Vagina (tissue), 2 donors: ENCODE measurements at places on chromosomes 6 and 20.

DNA sequence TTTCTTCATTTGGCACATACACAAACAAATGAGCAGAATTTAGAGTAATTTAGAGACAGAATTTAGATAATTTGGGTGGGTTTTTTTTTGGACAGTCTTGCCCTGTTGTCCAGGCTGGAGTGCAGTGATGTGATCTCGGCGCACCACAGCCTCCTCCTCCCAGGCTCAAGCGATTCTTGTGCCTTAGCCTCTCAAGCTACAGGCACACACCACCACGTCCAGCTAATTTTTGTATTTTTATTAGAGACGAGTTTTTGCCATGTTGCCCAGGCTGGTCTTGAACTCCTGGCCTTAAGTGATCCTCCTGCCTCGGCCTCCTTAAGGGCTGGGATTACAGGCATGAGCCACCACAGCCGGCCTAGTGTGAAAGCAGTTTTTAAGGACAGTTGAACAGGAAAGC is 127.8 kb downstream of the MTHFD1L start:
- DNase-seq, result peak; percentile 16

- DNase-seq, result no peak
Observed at GRCh38 chr6:16804546-16805242, 43.4 kb upstream of the ATXN1 start.

- no peak for DNase-seq
Observed at GRCh38 chr20:48230216-48230615, 444.9 kb upstream of the SULF2 start.

DNA sequence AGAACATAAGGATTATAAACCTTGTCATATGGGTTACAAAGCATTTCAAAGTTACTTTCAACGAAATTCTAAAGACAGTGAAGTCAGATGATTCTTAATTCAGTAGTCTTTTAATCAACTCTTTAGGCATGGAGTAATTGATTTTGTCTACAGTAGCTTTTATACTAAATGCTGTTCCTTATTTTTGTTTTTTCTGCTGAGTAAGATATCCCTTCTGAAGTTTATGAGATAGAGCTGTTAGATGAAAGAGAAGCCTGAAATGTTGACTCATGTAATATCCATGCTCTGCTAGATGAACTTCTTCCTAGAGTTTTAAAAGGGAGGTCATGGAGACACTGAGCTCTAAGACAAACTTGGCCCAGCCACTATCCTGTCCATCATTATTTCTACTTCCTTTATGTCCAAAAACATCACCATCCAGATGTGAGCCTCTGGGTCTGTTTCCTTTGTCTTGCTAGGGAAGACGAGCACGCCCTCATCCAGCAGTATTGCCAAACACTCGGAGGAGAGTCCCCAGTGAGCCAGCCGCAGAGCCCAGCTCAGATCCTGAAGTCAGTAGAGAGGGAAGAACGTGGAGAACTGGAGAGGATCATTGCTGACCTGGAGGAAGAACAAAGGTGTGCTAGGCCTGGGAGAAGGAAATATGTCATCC is 550.3 kb downstream of the UTRN start:
- no peak for DNase-seq

GRCh38 chr6:19035461-19036195 is 648.5 kb downstream of the RNF144B start:
- no peak for DNase-seq

DNA sequence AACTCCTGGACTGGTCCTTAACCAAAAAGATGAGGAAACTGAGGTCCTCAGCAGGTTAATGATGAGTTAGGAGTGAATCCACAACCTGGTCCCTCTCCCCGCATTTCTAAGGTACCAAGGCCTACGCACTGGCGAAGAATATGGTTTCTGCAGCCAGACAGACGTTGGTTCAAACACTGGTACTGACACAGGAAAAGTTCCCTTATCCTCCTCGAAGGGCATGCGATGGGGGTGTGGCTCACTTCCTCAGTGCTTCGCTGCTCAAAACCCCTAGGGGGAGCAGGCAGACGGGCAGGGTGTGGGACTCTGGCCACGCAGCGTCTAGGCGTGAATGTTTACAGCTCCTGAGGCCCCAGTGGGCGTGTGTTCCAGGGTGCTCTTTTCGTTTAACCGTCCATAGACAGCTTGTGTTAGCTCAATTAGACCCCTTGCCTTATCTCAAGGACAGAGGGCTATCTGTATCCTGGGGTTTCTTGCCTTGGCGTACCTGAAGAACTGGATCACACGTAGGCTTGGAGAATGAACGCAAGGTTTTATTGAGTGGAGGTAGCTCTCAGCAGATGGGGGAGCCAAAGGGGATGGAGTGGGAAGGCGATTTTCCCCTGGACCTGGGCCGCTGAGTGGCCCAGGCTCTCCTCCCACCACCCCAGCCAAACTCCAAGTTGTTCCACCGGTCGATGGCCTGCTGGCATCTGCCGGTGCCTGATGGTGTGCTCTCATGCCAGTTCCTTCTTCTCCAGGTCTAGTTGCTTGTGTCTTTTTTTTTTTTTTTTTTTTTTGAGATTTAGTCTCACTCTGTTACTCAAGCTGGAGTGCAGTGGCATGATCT is 31.8 kb upstream of the PTPN1 start:
- no peak for DNase-seq

DNA sequence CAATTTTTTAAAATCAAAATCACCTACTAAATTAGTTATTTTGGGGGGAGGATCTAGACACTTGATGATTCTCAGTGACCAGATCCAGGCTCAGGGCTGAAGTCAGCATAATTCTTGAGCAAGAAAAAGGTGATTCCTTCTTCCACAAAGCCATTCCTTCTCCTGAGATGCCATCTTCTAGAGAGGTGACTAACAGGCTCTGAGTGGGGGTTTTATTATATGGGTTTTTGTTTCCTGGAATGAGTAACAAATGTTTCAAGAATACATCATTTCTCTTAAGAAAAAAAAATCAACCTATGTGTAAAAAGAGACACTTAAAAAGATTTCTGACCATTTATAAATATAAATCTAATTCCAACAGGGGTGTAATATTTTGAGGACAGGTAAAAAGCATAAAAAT is 154.3 kb downstream of the NFATC2 start:
- DNase-seq, result no peak

DNA sequence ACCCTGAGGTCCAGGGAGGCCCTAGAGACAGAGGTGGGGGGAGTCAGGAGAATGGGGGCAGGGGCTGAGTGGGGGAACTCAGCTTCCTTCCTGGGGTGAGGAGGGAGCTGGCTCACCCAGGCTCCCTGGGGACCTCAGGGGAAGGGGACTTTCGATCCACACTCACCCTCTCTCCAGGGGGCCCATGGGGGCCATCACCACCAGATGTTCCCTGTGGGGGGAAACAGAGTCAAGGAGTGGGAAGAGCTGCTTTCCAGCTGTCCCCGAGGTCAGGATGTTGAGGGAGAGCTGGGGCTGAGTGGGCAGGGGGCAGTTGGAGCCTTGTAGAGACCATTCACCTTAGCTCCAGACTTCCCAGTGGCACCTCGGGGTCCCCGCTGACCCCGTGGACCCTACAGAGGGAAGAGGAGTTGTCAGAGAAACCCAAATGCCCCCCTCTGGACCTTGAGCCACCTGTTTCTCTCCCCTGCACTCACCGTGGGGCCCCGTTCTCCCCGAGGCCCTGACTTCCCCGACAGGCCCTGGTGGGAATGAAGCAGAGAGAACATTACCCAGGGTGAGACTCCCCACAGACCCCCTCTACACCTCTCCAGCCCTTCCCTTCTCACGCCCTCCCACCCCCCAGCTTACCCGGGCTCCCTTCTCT is 18.6 kb downstream of the COL11A2 start:
- DNase-seq, result no peak

DNA sequence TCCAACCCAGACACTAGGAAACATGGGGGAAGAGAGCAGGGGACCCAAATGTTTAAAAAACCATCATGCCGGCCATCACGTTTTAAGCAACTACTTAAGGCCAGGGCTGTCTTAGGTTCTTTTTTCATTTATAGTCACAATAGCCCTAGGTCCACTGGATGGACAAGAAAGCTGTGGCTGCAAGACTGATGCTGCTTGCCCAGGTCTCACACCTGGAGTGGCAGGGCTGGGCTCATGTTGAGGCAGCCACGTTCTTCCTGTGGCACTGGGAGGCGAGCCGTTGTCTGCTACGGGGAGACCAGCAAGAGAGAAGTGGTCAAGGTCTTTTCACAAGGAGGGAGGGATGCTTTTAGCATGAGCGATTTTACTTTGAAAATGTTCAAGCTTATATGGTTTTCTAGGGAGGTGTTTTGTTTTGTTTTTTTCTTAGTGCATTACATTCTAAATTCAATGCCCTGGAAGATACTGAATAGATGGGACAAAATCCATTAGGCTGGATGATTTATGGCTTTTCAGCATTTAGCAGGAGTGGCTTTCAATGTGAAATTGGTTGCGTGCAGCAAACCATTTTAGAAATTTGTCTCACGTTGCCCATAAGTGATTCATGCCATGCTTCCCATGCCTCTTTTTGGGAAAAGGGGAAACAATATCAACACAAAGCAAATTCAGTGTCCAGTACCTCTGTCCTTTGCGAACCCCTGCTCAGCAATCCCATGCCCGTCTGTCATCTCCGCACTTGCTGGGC is 106.6 kb upstream of the SNX9 start:
- DNase-seq, result no peak

DNA sequence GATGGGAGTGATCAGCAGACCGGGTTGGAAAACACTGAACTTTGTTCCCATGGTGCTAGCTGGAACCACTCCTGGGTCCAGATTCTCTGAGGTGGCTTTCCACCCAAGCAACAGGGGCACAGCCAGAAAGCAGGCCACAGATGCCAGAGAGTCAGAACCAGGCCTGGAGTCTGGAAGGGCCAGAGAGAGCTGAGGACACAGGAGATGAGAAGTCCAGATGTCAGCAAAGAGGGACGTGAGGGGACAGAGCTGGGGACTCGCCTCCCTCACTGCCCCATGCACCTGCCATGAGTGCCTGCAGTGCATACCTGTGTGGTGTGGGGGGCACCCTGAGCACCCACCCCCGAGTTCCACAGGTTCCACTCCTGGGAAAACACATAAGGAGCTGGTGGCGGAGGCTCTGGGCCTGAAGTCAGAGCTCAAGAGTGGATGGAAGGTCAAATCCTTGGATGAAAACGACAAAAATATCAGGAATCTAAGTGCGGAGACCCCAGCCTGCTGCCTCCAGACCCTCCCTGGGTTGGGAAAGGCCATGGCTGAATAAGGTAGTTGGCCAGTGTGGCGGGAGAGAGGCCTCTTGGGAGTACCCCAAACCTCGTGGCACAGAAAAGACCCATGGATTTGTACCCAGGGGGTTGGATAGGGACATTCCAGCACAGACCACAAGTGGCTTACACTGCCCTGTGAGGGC is 224.2 kb downstream of the SYNDIG1 start:
- DNase-seq, result peak; percentile 77

DNA sequence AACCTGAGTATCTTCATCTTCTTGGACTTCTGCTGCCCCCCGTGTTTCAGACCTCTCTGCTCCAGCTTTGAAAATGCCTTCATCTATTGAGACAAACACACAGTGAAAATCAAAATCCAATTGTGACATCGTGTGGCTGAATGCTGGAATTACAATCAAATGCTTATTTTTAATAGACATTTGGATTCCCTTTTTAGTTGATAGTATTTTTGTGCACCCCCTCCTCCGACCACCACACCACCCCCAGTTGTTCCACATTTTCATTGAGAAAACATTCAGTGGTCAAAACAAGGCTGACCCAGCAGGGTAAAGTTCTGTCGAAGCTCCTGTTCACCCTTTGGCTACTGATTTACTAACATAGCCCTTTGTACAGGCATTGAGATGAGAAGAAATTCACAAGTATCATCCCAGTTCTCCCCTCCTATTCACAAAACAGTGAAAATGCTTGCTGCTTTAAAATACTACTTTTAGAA is 79.0 kb downstream of the NRSN1 start:
- DNase-seq, result no peak

GRCh38 chr20:54017846-54018245 is 52.5 kb downstream of the BCAS1 start:
- DNase-seq, result no peak

GRCh38 chr6:90533615-90534336 is 53.1 kb downstream of the MAP3K7 start:
- DNase-seq, result no peak

DNA sequence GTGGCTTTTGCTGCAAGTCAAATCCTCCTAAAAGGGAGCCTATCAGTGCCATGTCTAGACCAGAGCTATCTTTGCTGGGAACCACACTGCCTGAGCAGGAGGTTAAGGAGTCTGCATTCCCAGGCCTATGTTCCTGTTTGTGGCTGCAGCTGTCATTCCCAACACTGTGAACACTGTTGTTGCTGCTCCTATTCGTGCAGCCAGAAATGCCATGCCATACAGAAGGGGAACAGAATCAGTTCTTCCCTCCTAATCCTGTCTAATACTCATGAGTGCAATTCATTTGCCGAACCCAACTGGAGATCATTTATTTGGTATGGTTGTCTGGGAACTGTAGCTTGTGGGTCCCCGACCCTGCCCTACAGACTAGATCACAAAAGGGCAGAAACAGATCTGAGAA is 406.5 kb upstream of the GJE1 start:
- DNase-seq, result no peak

DNA sequence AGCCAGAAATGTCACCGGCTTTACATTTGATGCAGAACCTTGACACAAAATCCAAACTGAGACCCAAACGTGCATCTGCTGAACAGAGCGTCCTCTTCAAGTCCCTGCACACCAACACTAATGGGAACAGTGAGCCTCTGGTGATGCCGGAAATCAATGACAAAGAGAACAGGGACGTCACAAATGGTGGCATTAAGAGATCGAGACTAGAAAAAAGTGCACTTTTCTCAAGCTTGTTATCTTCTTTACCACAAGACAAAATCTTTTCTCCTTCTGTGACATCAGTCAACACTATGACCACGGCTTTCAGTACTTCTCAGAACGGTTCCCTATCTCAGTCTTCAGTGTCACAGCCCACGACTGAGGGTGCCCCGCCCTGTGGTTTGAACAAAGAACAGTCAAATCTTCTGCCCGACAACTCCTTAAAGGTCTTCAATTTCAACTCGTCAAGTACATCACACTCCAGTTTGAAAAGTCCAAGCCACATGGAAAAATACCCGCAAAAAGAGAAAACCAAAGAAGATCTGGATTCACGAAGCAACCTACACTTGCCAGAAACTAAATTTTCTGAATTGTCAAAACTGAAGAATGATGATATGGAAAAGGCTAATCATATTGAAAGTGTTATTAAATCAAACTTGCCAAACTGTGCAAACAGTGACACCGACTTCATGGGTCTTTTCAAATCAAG is 108.4 kb downstream of the RTN4IP1 start:
- DNase-seq, result no peak

DNA sequence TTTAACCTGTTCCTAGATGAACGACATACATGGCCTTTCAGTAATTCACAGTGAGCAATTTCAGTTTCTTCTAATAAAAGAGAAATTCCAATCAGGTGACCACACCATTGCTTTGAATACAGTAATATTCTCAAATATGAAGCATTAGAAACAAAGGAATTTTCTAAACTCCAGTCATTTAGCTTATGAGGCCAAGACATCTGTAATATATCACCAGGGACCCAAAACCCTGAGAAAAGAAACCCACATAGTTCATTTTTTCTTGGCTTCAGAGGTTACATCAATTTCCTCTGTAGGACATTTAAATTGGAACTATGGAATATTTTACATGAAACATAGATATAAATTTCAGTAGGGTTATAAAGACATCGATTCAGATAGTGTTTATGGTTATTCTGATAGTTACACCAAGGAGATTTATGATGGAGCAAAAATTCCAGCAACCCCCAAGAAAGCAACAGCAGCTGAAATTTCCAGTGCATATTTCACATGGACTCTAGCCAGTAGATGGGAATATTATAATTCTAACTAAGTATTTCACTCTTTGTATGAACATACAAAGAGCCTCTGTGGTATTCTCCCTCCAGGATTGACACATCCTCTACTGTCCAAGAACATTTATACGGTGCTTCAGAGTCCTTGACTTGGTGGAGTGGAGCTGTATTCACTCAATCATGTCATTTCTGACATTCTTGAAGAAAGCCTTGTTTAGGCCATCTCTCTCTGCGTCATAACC is 82.9 kb downstream of the ADGRG6 start:
- no peak for DNase-seq
